ENCODE measurements at places on chromosomes 1 and 21.
A peak's percentile ranks its signal among the peaks of the same experiment; 100 is the strongest.

GRCh38 chr1:220239966-220240365 is 32.3 kb downstream of the RAB3GAP2 start:
- no peak for DNase-seq

GRCh38 chr1:207868251-207868773 is 42.6 kb downstream of the CD34 start:
- no peak for DNase-seq

DNA sequence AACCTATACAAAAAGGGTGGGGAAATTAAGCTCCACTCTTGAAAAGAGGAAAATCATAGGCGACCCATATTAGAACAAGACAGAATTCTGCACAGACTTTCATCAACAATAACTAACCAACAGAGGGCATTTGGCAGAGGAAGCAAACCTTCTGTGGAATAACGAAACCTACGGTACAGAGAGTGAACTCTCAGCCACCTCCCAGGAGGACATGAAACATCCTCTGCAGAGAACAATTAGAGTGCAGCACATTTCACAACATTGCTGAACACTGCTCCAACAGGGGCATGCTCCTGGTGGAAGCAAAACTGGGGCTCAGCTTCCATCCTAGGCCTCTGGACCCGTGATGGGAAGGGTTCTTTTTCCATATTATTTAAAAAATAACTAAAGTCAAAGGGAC is 110.9 kb downstream of the KCNJ15 start:
- no peak for DNase-seq

GRCh38 chr1:7704214-7705047 is 66.7 kb upstream of the VAMP3 start:
- peak; percentile 75 for DNase-seq

DNA sequence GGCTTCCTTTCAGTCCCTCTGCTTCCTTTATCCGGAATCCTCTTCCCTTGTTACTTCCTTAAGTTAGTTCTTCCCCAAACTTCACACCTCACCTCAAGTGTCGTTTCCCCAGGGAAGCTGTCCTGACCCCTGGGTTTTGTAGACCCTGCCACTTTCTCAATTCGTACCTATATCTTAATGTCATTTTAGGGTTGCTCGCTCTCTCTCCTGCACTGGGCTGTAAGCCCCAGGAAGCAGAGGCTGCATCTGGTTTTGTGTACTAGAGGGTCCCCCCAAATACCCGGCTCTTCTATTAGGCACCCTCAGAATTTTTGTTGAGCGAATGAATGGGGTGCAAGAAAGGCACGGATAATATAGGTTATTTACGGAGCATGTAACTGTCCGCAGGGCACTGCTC is 603 bp upstream of the OPRD1 start:
- no peak for DNase-seq

GRCh38 chr1:51997974-51998382 is 7.5 kb upstream of the RAB3B start:
- no peak for DNase-seq

- DNase-seq, result no peak
Measured at GRCh38 chr1:93253516-93253915, 73.0 kb downstream of the CCDC18 start.

Measured in stimulated activated CD8-positive, alpha-beta memory T cell treated with anti-CD3 and anti-CD28 coated beads, Interleukin-4, amount 100 ng/mL, for 4 hours (primary cell).